ENCODE measurements at places on chromosomes 12 and 14.

DNA sequence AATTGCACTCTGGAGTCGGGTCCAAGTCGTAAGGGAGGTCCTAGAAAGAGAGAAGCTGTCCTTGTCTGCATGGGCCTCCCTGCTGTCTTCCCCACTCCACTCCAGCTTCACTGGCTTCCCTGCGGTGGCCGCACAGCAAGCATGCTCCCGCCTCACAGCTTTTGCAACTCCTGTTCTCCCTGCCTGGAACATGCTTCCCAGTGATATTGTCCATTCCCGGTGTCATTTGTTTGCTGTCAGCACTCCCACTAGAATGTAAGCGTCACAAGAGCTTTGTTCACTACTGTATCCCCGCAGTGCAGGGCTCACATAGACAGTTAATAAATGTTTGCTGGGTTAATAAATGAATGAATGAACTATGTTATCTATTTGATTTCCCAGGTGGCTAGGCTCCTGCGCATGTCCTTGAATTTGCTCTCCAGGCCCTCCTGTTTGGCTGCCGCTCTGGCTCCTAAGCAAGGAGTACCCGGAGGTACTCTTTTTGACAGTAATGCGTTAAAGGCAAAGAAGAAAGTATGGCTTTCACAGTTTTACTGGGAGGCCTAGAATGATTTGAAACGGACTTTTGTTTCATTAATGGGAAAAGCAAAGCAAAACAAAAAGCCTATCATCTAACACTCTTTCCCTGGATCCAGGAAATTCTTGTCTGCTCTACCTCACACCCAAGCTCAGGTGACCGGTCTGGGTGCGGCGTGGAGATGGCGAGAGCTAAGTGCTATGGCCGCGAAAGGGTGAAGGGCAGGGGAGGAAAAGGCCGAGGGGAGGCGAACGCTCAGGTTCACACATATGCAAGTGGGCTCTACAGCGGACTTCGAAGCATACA is 6.2 kb upstream of the SLC7A7 start:
- DNase-seq, result no peak

DNA sequence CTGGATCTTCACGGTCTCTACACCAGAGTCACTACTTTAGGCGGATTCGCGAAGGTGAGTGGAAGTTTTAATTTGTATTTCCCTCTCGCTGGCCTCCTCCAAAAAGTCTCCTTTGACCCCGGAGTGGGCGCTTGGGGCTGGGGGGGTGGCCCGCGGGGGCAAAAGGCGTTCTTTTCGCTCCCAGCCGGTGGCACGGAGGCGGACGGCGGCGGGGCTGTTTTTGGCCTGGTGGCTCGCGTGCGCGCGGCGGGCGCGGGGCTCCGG is 510 bp downstream of the ARID2 start:
- DNase-seq, result no peak

GRCh38 chr12:111570084-111570961 is 28.8 kb downstream of the ATXN2 start:
- DNase-seq, result peak; percentile 88

DNA sequence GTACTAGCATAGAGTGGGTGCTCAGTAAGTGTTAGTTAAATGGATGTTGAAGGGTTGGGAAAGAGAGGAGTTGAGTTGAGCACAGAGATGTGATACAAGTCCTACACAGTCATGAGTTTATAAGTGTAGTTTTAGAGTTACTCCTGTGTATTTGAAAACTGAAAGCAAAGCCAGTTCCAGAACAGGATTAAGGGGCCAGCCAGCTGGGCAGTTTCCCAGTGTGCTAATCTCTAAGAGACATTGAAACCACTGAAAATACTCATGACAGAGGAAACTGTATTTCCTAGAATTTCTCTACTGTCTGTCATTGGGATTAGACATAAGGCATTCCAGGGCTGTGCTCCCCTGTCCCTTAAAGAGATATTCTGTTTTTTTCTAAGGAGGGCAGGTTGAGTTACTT is 101.0 kb downstream of the DERA start:
- no peak for DNase-seq

DNA sequence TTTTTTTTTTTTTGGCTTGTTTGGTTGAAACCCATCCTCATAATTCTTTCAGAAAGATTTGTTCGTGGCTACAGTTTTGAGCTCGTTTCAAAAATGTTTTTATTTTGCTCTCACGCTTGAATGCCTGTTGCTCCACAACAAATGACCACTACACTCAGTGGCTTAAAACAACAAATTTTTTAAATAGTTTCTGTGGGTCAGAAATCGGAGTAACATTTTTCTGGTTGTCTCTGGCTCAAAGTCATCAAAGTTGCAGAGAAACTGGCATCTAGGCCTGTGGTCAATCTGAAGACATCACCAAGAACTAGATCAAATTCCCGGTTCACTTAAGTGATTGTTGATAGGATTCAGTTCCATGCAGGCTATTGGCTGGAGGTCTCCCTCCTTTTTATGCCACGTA is 560.0 kb downstream of the SNAPC1 start:
- no peak for DNase-seq

DNA sequence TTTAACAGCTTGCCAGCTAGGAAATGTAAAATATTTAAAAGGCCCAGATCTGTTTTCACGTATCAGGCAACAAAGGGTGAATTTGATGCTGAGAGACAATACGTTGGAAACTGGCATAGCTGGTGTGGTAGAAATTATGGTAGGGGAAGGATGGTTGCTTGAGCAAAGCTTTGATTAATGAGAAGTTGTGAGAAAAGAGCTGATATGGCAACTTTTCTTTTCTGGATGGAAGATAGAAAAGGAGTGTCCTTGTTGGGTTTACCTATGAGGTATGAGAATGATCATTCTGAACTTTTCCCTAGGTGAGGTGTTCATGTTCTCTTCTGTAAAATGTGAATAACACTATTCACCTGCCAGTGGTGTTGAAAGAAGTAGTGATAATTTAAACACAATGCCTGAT is 34.2 kb downstream of the ZNF641 start:
- no peak for DNase-seq

Data from RWPE1 (cell line).